ENCODE measurements at places on chromosomes 6 and 20.

DNA sequence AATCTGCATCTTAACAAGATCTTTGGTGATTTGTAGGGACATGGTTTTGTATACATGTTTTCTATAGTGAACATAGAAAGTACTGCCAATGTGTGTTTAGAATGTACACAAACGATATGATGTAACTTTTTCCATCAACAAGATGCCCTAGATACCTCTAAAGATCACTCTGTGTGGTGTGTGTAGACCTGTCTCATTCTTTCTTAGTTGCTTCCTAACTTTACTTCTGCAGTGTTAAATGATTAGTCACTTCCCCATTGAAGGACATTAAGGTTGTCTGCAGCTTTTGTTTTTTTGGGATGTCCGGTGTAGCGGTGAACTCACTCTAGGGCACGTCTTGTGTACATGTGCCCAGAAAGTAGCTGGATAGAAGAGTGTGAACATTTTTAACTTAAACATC is 35.9 kb downstream of the CDYL start:
- DNase-seq: no peak

- no peak for DNase-seq
Measured at GRCh38 chr6:15384901-15385300, 139.0 kb downstream of the JARID2 start.

GRCh38 chr20:56414842-56415765 is 3.0 kb downstream of the CASS4 start:
- peak; percentile 51 for DNase-seq

DNA sequence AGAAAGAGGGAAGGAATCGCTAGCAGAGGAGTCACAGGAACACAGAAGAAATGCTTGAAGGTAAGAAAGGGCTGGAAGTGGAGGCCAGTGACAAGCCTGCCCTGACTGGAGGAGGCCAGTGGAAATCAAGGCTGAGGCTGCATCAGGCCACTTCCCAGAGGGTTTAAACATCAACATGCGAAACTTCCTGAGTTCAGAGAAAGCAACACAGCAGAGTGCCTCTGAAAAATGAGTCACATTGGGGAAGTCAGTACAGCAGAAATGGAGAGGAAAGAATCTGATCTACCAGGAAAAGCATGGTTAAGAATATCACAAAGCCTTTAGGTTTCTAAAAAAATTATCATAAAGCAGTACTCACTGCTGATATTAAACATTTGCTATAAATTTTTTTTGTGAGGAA is 23.3 kb downstream of the NAPB start:
- DNase-seq: no peak

DNA sequence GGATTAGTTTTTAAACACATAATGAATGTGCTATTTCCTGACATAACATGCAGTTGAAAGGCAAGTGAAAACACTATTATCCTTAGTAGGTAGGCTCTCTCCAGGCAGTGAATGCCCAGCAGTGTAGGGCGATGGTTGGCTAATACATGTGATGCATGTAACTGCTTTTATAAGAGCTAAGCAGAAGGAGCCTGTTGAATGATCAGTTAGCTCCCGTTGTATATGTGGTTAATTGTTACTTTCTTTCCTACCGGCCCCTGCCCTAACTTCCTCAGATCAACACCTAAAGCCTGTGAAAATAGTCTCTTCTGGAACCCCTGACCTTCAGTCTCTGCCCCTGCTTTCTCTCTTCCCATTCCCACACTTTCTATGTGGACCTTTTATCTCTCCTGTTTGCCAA is 10.5 kb downstream of the SOX4 start:
- no peak for DNase-seq

DNA sequence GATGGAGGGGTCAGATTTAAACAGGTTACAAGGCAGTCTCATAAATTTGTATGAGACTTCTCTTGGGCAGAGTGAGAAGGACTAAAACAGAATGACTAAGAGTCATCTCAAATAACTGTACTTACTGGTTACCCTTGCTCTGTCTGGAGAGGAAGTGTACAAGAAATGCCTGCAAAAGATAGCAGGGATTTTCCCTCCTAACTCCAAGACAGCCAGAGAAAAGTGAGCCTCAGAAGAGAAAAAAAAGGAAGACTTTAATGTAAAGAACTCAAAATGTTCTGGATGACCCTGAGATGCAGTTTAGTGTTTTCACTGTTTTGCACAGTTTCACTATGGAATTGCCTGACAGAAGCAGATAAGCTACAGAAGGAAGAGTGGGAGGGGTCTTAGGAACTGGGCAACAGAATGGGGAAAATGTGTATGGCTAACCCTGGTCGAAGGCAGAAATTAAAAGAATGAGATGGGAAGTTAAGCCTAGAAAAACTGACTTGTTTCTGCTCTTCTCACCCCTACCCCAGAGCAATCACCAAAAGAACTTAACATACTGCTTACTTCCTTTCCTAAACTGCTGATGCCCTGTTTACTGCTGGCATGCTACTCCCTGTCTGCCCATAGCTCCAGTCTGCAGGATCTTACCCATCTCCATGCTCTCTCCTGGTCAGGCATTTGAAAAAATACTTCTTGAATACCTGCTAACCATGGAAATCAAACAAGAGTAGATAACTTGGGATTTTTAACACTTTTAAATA is 98.1 kb upstream of the MARCKS start:
- DNase-seq: no peak

DNA sequence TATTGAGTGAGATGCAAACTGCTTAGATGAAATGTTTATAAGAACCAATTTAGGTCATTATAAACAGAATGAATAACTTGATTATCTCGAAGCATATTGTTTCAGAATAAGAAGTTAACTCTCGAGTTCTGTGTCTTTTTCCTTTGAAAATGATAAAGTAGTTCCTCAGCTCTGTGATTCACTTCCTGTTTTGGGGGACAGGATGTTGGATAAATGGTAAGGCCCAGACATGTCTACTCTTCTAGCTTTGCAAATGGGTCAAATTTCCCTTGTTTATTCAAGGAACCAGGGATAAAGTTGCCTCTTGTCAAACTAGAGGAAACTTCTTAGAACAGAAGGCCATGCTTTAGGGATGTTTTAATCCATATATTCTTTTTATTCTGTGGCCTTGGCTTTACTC is 246.9 kb downstream of the SOX4 start:
- DNase-seq: no peak

- DNase-seq: no peak
Measured at GRCh38 chr6:139996253-139996834, 621.9 kb upstream of the CITED2 start.

GRCh38 chr6:148404456-148405054 is 61.9 kb downstream of the SASH1 start:
- no peak for DNase-seq

GRCh38 chr6:32833664-32834063 is 4.9 kb downstream of the TAP2 start:
- no peak for DNase-seq

GRCh38 chr6:54441020-54441419 is 132.8 kb downstream of the TINAG start:
- no peak for DNase-seq

DNA sequence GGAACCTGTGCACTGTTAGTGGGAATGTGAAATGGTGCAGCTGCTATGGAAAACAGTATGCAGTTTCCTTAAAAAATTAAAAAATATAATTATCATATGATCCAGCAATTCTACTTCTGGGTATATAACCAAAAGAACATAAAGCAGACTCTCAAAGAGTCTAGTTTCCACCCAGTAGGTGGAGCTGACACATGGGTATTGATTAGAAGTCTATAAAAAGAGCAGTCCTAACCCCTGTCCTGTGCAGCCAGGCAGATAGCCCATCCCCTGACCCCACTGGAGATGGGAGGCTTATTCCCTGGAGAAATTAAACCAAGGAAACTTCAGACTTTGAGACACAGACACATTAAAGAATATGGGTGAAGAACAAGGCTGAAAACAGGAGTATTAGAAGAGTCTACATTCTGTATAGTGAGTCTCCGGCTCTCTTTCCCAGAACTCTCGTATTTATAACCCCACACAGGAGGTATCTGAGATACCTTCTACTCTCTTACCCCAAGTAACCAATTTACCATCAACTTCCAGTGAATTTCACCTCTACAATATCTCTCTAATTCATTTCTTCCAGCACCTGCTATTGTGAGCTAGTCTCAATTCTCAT is 92.3 kb downstream of the SEL1L2 start:
- no peak for DNase-seq

DNA sequence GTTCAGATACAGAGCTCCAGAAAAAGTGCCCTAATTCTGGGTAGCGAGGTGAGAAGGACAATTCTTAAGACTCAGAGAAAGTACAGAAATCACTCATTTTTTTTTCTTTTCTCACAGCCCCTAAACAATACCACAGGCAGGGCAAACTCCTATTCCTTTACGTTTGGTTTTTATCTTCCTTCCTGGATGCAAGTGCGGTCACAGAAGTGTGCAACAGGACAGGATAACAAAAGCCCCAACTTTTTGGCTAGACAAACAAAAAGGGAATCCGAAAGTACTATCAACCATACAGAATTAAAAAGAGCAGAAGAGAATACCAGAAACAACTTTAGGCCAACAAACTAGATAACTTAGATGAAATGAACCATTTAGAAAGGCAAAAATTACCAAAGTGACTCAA is 18.4 kb upstream of the BEND6 start:
- DNase-seq: no peak

DNA sequence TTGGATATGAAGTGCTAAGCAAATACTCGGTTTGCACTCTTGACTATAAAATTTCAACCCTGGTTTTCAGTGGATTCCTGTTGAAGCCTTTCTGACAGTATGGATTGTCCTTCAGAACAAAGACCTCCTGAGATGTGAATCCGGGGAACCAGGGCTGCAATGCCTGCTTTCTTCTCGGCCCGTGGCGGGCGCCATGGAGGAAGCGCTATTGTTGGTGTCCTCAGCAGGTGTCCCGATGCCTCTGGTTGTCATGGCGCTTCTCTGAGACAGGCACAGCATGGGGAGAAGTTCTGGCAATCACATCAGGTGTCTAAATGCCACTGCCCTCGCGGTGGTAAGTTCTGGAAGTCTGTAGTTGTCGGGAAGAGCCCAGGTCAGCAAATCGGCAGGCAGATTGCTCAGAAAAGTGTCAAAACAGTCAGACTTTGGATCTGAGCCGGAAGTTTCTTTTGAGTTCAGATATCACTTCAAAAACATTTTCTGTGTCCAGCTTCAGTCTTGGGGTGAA is 188.5 kb downstream of the CDH4 start:
- no peak for DNase-seq

- no peak for DNase-seq
Measured at GRCh38 chr20:24987244-24987643, 5.3 kb downstream of the APMAP start.

DNA sequence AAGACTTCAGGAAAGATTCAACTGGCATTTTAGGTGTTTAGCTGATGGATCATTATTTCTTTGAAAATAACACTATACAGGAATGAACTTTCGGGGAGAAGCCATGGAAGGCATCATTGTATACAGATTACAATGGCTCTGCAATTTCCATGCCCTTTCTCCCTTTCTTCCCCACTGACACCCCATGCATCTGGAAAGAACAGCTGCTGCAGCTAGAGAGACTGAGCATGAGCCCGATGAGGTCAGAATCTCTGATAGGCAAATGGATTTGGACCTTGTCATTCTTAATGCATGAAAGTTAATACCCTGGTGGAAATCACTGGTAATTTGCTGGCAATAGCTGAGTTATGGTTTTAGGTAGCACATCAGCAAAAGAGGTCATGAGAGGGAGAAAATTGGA is 54.8 kb downstream of the BTBD3 start:
- no peak for DNase-seq

GRCh38 chr6:498795-499231 is 107.3 kb downstream of the IRF4 start:
- peak; percentile 48 for DNase-seq

DNA sequence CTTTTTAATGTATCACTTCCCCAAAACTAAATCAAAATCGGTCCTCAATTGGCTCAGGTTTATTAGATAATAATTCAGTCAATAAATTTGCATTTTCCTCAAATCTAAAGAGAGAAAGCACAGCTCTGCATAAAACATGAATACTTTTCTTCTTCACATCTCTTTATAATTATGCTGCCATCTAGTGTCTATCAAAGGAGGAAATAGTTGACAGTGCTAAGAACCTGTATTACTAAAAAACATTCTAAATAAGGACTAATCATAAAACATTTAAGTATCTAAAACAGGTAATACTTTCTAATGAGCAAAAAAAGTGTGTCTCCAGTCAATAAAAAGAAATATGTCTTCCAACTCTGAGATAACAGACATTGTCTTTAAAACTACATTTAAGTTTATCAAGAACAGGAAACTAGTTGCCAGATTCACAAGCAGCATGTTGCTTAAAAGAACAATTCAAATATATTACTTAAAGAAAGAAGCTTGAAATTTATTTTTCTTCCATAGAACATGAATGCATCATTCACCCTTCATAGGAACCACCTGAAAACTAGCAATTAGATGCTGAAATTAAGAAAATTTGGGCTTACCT is 56.5 kb upstream of the DST start:
- no peak for DNase-seq

Data from stimulated activated CD4-positive, alpha-beta T cell treated with anti-CD3 and anti-CD28 coated beads, Interleukin-2, amount 100 ng/mL, for 48 hours (primary cell).